ENCODE measurements at places on chromosomes 12 and 14.

GRCh38 chr14:77124345-77125280 lies 17.0 kb downstream of the ZDHHC22 start:
- no peak for DNase-seq

GRCh38 chr12:113200021-113200797 lies 14.7 kb downstream of the RITA1 start:
- DNase-seq = no peak

DNA sequence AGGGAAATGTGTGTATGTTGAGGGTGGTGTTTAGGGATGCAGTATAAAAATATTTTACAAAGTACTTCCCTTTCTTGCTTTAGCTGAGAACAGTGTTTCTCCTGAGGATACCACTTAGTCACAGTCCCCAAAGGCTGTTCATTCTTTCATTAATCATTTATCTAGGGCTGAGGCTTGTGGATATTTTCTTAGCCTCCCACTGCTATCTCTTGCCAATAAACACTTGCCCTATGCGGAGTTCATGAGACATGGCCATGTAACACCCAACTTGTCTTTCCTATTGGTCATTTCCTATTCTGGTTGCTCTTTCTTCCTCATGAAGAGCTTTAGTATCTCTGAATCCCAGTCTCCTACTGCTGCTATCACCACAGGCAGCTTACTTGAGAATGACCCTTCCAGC lies 75.1 kb downstream of the ETNK1 start:
- no peak for DNase-seq

GRCh38 chr14:69351385-69351784 lies 46.7 kb downstream of the ERH start:
- no peak for DNase-seq

DNA sequence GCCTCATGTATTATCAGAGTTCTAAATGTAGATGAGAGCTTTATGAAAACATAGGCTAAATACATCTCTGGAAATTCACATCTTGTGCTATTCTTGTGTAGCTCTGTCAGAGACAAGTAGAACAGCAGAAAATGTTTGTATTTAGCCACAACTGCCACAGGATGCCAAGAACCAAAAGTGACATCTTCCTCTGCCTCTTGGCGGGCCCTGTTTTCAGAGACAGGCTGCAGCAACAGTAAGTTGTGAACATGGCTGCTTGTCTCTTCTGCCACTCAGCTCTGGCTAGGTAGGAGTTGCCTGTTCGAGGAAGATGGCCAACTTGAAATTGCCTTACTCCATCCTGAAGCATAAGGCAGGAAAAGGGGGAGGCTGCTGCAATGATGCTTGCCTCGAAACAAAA lies 30.4 kb downstream of the SETD3 start:
- DNase-seq = no peak

DNA sequence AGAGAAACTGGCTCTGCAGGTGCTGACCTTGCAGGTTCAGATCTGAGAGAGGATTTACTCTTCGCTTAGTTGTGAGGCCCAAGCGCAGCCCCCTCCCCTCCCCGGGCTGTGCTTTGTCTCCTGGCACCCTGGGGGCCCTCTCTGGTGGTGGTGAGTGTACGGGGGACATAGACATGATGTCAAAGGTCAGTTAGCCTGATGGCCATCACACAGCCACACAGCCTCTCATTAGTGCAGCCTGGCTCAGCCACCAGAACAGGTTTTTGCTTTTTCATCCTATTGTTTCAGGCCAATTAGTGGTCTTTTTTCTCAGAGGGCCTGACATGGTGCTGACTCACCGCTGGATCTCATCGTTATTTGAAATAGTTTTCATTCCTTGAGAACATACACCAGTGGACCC lies 437.9 kb downstream of the AACS start:
- no peak for DNase-seq

GRCh38 chr14:80977221-80977620 lies 21.8 kb downstream of the TSHR start:
- no peak for DNase-seq

- DNase-seq = no peak
Observed at GRCh38 chr14:39860596-39861228, 428.5 kb upstream of the FBXO33 start.

DNA sequence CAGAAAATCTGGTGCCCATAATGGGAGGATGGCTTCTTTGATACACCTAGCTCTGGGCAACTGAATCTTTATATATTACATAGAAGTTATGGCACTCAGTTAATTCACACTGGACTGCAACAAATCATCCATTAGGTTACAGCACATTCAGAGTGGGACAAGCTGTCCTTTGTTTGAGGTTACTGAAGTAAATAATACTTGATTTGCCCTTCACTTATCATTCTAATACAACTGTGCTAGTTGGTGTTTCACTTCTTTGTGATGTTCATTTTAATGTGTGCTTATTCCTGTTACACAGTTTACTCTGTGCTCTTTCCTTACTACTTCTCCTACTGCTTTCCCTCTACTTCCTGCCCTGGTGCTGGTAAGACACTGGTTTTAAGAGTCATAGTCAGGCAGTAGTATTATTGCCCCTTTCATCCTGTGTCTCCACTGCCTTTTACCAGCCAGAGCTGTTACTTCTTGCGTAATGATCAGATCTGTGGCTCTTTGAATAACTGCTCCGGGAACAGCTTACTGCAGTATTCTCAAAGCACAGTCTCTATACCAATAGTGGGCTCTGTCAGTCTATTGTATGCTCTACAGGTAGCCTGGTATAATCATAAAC lies 36.4 kb upstream of the GXYLT1 start:
- no peak for DNase-seq

- no peak for DNase-seq
Observed at GRCh38 chr12:132025526-132025925, 75.8 kb downstream of the EP400 start.

- DNase-seq = no peak
Observed at GRCh38 chr12:100871195-100871734, 76.7 kb downstream of the ANO4 start.

DNA sequence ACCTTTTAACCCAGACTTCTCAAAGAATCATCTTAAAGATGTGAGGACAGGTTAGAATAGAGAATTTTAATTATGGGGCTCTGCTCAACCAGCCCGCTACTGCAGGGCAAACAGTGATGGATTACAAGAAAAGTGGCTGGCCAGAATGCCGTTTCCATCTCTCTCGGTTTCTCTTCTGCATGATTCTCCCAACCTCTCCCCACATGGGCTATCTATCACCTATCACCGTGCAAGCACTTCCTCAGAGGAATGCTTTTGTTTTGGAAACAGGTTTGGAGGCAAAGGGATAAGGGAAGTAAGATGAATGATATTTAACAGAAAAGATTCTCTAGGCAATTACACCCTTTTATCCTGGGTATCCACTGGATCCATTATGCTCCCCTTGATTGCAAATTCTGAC lies 37.4 kb upstream of the PHC1 start:
- no peak for DNase-seq

Data from right renal cortex interstitium (tissue), 3 donors.